ENCODE measurements at places on chromosomes 7 and 10.

DNA sequence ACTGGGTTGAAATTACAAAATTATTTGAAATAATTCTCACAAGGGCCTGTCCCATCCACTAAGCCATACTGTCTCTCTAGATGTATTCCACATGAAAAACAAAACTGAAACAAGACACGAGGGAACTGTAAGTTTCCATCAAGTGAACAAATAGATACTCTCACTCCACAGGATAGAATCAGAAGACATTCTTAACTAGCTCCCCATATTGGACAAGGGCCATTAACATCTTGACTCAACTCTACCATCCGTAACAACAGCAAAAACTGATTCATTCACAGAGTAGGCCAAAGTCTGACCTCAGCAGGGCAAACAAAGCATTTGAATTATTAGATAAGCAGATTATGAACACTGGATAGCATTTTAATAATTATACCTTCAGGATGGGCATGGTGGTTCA lies 29.1 kb downstream of the UBE2H start:
- DNase-seq, result no peak

DNA sequence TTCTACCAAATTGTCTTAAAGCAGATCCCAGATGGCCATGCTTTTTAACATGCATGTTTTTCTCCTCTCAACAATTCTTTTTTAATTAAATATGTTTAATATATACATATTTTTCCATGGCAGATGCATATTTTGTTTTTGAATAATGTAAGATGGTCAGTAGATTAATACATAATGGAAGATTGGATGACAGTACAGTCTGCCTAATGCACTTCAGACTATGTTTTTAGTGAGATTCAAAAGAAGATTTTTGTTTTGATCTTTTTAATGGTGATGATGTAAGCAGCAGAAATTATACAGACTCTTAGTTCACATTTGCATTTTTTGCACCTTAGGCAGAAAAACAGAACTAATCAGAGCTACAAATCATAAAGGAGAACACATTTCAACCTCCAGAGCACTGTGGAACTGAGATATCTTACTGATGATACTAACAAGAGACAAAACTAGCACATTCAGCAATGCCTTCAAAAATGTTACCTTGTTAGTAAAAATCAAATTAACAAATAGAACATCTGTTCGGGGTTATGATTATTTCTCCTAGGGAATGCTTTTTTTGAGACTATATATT lies 203.4 kb downstream of the PHF14 start:
- DNase-seq, result no peak

DNA sequence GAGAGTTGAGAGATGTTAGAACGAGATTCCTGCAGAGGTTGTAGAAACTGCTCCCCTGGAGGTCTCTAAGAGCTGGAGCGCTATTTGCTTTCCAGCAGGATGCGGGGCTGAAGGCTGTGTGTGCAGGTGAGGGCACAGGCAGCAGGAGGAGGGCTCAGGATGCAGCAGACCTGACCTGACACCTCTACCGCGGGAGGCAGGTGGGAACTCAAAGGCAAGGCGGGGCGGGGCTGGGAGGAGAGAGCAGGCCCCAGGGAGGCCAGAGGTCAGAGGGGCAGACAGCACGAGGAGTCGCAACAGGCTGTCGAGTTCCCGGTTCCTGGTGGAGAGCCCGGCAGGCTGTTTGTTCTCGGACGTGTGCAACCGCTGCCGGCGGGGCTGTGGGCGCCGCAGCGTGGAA lies 7.9 kb upstream of the CRTAC1 start:
- DNase-seq, result no peak

DNA sequence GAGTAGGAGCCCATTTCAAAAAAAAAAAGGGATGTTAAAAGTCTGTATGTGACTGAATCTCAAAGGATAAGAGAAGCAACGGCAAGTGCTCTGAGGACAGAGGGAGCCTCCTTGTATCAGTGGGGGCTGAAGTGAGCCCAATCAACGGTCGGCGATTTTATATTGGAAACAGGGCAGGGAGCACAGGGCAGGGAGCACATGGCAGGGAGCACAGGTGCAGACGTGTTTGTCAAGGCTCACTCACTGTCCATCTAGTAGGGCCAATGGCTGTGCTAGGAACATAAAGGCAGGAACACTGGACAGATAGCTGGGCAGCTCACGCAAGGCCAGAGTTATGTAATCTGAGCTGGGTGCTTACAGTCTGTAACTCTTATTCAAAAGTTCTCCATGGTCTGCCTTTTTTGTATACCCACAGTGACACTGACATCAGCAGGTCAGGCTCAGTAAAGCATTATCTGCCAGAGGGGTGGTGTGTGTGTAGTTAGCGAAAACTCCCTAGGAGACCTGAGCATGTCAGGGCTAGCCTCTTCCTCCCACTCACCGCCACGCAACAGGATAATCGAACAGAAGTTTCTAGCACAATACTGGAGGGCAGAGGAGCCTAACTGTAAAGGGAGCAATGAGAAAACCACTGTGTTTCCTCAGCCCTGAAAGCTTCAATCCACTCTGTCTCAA lies 15.4 kb downstream of the AKR1B1 start:
- DNase-seq, result no peak

DNA sequence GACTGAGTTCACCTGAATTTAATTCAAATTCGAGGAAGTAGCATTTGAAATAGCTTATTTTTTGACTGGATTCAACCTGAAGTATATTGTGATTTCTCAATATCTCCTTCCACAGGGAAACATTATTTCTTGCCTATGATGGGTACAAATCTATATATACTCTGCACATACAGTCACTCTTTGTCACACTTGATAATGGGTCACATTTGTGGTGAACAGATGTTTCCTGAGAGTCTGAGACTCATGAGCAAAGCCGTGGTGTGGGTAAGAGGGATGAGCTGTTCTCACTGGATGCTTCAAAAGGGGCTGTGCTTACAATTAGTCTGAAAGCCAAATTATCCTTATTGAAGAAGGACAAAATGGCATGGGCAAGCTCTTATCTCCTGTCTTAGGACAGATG lies 18.0 kb upstream of the TBXAS1 start:
- no peak for DNase-seq

DNA sequence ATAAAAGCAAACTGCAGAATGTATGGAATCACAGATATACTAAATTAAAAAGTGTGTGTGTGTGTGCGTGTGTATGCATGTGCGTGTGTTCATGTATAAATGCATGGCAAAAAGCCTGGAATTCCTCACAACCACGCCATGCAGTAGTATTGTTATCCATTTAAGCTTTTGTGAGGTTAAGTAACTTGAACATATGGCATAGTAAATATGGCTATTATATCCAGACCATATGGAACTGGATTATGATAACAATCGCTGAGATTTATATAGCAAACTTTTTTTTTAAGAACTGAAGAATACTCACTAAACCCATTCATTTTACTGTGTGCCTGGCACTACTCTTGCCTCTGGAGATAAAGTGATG lies 22.3 kb upstream of the NANOS1 start:
- DNase-seq, result no peak

DNA sequence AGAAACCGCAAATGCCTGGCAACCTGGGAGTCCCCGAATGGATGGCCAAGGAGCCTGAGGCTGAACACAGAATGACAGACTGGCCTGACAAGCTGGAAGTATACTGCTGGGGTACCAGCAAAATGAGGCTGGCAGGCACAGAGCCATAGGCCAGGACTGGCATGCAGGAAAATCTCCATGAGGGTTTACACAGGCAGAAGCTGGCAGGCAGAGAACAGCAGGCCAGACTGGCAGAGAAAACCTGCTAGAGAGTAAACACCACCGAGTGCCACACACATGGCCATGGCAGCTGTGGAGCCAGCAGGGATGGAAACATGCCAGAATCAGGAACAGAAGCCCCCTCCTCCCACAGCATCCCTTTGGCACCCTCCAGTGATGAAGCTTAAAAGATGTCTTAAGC lies 63.4 kb downstream of the CRPPA start:
- DNase-seq, result no peak

DNA sequence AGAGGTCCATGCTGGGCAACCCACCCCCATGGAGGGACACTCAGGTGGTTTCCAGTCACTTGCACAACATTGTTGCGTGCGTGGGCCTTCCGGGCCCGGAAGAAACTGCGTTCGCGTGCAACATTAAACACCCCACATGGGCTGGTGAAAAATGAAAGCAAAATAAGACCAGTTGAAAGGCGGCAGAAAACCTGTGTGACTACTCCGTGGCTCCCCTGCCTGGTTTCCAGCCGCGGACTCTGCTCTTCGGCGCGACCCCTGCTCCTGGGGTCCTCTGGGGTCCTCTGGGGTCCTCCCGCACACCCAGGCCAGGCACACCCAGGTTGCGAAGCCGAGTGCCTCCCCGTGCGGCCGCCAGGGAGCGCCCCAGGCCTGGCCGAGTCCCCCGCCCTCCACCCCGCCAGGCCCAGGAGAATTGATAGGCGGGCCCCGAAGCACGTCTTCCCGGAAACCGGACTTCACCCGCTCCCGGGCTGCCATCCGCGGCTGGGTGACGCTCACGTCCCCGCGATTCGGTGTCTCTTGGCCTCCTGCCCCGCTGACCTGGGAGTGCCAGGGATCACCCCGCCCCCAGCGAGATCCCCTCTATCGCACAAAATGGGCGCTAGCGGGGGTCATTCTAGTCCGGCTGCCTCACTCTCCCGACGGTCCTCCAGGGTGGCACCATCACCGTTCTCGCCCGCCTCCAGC lies 1.9 kb upstream of the SH2D4B start:
- no peak for DNase-seq

DNA sequence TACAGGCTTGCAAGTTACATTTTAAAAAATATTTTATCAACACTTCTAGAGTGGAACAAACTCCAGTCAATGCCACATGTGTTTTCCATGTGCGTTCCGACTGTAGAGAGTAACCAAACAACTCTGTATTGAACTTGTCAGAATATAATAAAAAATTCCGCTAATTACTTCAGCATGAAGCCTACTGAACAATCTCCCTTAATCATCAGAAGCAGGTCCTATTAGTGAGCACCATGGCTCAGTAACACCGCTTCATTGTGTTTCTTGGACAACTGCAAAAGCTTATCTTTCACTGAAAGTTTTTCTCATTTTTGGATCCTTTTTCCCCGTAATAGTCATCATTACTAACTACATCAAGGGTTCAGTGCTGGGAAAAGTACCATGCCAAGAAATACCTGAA lies 117.0 kb downstream of the MKX start:
- no peak for DNase-seq

DNA sequence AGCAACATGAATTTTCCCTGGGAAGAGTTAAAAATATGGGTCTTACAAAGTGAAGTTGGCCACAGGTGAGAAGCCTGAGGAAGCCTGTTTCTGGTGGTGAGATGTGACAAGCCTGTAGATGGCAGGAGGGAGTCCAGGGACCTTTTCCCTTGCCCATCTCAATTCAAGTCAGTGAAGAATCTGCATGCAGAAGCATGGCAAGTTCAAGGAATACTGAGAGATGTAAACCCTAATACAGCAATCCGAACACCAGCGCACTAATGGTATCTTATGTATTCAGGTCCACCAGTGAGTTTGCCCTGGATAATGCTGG lies 73.6 kb downstream of the RHOBTB1 start:
- no peak for DNase-seq

DNA sequence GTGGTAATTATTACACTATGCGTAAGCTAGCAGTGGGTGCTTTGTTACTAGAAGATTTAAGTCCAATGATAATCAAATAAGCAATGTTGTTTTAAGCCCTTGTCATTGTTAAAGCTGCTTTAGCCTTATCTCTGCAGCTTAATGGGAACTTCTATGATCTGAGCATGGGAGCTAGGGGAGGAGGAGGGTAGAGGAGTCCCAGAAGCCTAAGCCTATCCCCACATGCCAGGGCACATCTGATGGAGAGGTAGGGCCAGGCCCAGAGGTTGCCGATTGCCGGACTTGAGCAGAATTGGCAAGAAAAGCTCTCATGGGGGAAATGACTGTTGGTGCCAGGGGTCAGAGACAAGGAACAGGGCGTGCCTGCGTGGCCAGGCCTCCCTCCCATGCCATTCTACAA lies 13.4 kb downstream of the CUBN start:
- DNase-seq, result no peak

GRCh38 chr7:17370901-17371585 lies 72.6 kb downstream of the AHR start:
- no peak for DNase-seq

- no peak for DNase-seq
Observed at GRCh38 chr7:107972075-107972482, 30.9 kb downstream of the LAMB1 start.

DNA sequence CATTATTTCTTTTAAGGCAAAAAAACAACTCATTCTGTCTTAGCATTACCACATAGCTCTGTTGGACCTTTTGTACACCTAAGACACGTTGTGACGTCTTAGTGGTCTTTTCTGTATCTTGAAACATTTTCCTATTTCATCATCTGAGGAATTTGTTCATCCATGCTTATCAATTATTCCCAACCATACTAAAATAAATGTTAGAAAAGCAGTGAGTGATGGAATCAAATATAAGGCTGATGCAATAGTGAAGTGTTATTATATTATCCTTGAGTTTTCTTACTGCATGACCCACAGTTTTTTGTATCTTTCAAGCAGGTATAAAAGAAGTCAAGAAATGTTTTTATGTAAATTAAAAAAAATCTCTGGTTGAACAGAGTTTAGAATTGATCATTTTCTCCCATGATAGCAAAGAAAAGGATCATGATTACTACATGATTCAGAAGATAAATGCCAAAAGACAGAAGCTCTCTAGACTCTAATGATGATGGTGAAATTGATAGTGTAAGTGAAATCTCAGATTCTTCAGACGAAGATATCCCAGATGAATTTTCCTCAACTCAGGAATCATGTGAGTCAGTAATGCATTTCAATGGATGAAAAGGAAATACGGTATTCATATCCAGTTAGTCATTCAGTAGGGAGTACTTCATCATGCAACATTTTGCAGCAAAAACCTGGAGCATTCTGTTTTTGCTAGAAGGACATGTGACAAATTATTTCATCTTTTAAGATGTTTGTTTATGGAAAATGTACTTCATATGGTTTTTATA lies 51.4 kb downstream of the CELF2 start:
- DNase-seq, result no peak
